ENCODE measurements at places on chromosomes 1 and 21.

DNA sequence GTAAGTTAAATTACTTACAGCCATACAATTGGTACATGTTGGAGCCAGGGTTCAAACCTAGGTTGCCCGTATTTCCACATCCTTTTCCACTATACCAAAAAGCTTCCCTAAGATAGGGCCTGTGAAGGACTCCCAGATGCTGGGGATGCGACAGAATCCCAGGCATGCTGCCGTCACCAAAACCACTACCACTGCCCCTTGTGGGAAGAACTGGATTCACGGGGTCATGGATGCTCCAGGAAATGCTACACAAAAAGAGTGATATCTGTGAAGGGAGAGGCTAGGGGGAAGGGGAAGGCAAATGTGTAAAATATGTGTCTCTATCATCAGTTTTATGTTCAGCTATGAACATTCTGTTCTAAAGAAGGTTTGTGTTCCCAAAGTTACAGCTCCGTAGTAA, 133.9 kb upstream of the IVNS1ABP start:
- no peak for DNase-seq

DNA sequence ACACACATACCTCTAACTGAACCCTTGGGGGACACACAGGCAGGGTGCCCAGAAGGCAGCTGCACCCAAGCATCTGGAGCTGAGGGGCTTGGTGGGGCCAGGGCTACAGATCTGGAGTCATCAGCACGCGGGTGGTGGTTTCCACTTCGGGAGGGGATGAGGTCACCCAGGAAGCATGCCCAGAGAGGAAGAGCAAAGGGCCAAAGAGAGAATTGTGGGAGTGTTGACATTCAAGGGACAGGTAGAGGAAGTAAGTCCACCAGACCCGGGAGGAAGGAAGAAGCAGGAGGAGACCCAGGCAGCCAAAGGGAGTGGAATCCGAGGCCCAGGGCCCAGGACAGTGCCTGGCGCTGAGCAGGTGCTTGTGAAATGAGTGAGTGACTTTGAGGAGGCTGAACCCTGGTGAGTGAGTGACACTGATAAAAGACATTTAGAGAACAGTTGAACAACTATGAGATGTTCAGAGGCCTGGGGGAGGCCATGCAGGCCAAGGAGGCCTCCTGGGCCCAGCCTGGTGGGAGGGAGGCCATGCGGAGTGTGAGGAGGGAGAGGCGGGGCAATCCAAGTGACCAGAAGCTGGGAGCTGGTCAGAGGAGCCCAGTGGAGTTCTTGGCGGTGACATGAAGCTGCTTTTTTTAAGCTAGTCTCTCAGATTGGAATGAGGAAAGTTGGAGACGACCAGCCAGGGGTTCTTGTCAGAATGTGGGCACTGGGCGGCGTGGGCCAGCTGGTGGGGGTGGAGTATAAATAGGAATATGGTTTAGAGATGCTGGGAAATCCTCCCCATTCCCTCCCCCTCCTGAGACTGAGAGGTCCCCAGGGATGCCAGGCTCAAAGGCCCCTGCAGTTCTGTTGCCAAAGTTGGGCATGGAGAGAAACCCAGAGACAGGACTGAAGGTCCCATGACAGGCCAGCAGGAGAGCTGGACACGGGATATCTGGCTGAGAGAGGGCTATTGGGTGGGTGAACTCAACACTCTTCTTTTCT, 7.9 kb downstream of the CDK18 start:
- no peak for DNase-seq

DNA sequence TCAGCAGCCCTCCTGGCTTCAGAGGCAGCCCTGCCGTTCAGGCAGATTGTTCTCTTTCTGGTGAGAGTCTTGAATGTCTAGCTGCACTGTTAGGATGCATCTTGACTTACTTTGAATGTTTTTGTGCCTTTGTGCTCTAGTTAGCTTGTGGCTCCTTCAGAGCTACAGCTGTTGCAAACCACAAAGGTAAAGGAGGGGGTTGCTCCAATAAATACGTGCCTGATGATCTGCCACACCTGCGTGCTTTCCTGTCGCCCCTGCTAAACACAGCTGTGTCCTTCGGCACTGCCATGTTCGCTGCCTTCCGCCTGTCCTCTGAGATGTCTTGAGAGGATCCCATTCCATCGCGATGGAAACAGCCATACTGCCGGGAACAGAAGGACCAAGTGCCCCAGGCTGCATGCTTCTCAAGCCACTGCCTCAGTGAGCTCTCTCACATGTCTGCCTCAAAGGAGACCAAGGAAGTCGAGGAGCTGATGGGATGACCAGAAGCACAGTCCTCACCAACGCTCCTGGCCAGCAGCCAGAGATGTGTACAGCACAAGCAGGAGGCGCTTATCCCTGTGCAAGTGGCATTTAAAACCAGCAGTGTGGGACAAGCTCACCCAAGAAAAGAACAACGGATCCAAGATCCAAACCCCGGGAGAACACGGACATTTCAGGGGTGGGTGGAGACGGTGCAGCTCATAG, 12.0 kb upstream of the SMIM12 start:
- no peak for DNase-seq

DNA sequence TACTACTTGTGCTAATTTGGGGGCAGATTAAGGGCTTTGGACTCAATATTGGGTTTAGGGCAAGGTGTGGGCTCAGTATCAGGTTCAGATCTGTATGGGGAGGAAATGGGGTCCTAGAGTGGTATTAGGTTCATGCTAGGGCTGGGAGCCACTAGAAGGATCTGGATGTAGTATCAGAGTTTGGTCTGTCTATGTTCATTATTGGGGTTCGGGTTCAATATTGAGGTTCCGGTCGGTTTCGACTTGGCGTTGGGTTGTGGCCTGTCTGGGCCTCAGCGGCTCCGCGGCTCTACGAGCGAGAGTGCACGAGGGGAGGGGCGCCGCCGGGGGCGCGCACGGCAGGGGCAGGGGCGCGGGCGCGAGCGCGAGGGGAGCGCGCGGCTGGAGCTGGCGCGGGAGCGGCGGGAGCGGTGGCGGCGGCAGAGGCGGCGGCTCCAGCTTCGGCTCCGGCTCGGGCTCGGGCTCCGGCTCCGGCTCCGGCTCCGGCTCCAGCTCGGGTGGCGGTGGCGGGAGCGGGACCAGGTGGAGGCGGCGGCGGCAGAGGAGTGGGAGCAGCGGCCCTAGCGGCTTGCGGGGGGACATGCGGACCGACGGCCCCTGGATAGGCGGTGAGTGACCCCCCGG, at the start of gene PTPRF:
Gene PTPRF (plus strand): TSS at position 401 of the 624 bp plus-strand sequence. CDS start 14,193 bp downstream, outside the sequence.
- no peak for DNase-seq

- no peak for DNase-seq
These were observed 27.5 kb upstream of the VPS26C start for GRCh38 chr21:37294679-37295078.

DNA sequence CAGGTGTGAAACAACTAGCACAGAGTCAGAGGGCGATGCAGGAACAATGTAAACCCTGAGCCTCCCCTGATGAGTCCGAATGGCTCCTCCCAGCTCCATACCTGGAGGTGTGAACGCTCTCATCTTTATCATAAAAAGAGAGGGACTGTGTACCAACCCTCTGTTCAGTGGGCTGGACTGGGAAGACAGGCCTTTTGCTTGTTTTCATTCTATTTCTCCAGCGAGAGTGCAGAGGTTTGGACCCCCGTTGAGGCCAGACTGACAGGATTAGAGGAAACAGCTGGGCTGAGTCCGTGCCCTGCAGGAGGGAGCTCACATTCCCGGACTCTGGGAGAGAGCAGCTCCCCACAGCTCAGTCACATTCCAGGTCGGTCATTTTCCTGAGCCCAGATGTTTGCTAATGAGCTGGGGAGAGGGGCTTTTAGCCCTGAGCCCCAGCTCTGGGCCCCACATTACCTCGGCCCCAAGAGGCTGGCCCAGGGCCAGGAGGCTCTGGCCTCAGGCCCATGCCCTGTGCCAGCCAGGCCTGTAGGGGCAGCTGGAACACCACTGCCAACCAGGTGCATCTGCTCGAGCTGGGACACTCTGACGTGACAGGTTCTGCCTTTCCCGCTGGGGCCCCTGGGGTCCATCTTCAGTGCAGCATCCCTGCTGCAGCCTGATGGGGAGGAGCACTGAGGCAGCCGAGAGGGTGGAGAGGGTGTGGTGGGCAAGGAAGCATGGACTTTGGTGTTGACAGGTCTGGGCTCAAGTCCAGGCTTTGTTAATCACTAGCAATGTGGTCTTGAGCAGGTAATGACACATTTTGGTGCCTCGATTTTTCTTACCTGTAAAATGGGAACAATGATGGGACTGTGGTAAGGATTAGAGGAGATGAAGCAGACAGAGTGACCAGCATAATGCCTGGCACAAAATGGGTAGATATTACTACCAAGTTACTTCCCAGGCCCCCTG, 3.5 kb upstream of the NBL1 start:
- DNase-seq, result no peak

GRCh38 chr1:163933437-163933836, 611.7 kb downstream of the NUF2 start:
- no peak for DNase-seq

DNA sequence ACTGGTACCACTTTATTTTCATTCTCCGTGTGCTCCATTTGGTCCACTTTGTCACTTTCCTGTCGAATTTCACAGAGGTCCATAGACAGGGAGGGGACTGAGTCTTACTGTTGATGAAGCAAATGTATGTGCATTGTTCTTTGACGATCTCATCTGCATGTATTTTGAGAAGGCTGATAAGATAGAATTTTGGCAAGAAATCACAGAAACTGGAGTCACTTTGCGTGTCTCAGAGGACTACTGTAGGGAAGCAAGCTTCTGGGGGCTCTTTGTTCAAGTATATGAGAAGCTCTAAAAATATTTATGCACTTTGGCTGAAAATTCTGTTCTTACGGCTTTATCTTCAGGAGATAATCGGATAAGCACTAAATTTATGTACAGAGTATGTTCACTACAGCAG, 78.1 kb downstream of the PCBP3 start:
- no peak for DNase-seq

DNA sequence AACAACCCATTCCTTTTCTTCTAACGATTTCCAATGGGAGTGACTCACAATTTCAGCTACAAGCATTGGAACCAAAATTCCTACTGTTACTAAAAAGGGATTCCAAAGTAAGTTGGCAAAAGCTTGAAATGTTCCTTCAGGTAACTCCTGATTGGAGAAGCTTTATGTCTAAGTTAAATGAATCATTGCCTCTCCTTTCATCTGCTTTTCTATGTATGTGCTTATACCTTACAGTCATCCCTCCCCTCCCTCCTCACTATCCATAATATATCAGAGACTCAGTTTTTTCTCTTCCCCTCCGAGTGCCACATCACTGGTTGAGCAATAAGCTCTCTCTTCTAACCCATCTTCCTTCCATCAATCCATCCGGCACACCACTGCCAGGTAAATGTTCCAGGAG, 86.8 kb downstream of the TIAM1 start:
- no peak for DNase-seq
